ENCODE measurements at places on chromosomes 4 and X.
A peak's percentile ranks its signal among the peaks of the same experiment; 100 is the strongest.

- DNase-seq, result no peak
Measured at GRCh38 chr4:37431417-37431743, 186.8 kb downstream of the NWD2 start.

- no peak for DNase-seq
Measured at GRCh38 chrX:41291309-41291708, 42.7 kb upstream of the DDX3X start.

DNA sequence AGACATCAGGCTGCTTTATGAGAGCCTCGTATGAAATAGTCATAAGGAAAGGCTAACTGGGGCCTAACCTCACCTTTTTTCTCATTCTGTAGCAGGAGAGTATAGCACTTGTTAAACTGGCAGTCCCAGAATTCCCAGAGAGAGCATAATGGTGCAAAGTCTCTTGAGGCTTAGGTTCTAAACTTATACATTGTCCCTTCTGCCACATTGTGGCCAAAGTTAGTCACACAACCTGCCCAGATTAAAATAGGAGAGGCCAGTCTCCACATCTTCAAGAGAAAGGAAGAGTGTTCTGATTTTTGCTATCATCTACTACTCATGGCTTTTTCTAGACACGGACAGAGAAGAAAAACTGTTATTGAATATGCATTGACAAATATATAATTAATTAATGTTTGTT is 1588.9 kb upstream of the PCDH7 start:
- no peak for DNase-seq

DNA sequence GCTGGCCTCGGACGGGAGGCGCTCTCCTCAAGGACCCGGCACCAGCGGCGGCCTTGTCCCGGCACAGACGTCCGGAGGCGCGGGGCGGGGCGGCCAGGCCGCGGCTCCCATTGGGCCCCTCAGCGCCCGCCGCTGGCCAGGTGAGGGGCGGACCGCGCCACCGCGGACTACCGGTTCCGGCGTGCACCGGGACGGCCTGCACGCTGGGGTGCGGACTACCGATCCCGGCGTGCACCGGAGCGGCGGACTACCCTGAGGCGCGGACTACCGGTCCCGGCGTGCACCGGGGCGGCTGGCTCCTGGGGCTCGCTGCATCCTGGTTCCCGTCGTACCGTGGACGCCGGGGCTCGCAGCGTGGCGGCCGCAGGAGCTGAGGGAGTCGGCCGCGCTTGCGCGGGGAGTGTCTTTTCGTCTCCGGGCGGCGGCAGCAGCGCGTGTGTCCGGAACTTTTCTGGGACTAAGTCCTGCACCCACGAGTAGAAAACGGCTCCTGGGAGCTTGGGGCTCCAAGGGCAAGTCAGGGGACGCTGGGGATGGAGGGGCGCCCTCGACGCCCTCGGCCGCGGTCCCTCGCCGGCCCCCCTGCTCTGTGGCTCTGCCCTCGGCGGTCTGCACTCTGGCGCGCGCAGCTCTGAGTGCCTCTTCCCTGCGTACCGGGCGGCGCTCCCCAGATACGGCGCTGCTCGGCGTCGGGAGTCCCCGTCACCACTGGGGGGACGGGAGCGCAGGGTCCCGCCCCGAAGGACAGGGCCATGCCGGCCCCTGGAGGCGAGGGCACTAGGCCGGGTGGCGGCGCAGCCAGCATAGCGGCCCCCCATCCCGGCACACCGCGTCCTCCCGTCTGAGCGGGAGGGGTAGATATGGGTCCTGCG is at the start of gene LETM1:
TSS of gene LETM1 (minus strand) at position 86 of the 872 bp plus-strand sequence. CDS start 206 bp downstream, outside the sequence.
- peak; percentile 91 for DNase-seq

GRCh38 chrX:136198678-136199243 is 51.4 kb downstream of the FHL1 start:
- DNase-seq, result no peak

DNA sequence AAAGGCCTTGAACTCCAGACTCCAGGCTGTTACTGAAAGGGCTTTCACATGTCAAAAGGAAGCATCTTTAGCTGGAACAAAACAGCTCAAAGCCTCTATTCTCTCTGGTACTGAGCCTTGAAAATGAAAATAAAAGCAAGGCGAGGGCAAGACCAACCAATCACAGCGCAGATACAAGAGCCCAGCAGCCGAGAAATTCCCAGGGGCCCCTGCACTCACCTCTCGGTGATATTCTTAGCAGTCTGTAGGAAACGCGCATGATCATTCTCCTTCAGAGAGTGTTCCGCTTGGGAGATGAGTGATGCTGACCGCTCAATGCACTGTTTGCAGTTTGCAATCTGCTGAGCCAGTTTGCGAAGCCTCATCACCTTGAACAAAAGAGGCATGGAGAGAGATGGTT is 138.1 kb downstream of the MID1 start:
- DNase-seq, result no peak

DNA sequence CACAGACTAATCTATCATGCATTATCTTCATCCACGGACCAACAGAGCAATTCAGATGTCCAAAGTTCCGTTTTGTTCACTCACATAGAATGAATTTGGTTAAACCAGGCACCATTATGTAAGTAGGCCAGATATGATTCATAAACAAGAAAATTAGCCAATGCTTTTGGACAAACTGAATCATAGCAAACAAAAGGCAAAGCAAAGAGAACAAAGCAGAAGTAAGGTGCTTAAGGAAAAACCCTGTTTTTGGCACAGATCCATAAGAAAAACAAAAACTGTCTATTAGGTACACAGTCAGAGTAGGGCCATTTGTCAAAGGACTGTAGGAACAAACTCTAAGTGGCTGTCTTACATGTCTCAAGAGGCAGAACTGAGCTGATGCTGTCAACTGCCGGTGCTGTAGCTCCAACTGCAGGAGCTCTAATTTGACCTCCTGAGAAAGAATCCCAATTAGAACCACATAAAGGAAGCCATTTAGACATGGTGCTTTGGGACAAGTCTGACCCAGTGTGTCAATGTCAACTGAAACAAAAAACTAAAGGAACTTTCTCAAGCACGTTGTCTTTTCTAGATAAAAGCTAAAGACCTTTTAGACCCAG is 146.7 kb downstream of the COL25A1 start:
- DNase-seq, result no peak

DNA sequence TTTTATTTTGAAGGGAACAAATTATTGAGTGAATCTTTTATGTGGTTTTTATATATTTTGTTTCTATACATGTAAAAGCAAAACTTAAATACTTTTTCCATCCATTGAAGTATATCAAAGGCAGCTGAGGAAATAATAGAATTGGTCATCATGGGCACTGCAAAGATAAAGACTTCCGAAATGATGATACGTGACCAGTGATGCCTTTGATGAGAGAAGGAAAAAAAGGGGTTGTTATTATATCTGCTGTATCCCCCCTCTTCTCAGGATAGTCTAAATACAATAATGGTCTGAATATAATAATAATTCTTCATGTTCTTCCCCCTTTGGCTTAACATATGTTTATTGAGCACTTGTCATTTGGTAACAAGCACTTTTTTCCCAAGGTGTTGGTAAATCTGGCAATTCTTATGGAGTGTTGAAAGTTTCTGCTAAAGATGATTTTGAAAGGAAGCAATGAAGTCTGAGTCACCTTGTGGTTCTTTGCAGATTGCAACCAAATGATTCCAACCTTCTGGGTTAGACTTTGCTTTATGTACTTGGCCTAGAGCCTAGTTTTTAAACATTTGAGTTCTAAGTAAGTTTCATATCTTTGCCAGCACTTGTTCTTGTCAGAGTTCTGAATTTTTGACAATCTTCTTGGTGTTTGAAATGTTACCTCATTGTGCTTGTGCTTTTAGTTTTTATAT is 60.8 kb downstream of the USP9X start:
- no peak for DNase-seq

DNA sequence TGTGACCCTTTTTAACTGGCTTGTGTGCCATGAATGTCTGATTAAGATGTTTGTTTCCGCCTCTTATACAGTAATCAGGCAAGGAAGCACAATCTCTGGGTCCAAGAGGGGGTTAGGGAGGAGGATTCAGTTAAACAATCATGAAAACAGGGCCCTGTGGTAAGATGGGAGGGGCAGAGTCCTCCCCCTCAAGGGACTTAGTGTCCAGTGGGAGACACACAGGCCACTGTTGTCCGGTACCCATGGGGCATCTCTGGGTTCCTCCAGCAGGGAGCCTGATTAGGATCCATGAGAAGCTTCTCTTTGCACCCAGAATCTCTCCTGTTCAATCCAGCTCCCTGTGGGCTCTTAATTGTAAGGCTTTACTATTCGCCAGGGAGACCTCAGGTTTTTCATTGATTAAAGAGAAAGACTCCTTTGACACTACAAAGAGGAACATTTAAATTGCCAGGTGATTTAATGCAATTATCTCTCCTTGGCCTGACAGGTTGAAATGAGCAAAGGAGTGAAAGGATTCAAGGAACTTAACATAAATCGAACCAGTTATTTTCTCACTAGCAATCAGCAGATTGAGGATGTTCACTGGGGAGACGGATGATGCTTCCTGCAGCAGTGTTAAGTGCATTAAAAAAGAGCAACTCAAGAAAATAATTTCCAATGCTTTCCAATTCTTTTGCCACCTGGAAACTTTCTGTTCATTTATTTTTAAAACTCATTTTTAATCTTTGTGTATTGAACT is 225.4 kb downstream of the PTTG2 start:
- DNase-seq, result no peak

DNA sequence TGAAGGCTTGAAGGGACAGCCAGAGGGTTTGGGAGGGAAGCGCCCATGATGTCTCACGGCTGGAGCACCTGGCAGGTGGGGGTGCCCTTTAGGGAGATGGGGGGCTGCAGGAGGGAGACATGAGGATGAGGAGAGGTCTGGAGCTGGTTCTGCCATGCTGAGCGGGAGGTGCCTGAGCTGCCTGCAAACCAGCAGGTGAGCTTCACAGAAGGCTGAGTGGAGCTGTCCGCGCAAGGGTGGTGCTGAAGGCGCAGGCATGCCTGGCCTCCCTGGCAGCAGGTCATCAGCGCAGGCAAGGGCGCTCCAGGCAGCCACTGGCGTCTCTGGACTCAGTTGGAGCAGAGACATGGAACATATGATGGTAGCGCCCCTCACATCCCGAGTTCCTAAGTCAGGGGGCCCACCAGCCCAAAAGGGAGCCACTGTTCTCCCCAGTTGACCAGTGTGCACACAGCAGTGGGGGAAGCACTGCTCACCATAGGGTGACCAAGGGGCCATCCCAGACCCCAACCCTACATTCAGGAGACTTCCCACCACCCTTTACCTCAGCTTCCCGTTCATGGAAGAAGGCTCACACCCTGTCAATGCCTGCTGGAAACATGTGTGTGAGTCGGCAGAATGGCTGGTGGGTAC is 25.8 kb downstream of the ADRA2C start:
- no peak for DNase-seq

DNA sequence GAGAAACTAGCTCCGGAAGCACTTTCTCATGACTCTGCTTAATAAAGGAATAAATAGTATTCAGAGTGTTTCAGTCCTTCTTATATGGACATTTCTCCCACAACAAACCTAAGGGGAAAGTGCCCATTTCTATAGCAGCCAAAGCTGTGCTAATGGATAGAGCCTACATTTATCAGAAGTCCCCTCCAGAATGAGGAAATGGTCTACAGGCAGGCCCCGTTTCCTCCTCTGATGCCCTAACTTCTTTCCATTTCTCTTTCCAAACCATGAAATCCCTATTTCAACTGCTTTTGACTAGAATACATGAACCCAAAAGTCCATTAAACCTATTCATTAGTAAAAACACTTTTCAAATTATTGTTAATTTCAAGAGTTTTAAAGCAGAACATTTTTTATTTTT is 4.5 kb downstream of the ACSL1 start:
- DNase-seq, result no peak

DNA sequence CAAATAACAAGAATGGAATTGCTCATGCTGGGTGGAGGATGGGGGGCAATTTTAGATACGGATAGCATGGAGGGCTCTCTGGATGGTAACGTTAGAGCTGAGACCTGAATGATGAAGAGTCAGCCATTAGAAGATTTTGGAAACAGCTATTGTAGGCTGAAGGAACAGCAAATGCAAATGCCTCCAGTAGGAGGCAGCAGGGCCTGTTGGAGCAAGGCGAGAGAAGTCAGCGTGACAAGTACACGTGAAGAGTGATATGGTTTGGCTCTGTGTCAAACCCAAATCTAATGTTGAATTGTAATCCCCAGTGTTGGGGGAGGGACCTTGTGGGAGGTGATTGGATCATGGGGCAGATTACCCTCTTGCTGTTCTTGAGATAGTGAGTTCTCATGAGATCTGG is 59.3 kb upstream of the SOD3 start:
- DNase-seq, result no peak

DNA sequence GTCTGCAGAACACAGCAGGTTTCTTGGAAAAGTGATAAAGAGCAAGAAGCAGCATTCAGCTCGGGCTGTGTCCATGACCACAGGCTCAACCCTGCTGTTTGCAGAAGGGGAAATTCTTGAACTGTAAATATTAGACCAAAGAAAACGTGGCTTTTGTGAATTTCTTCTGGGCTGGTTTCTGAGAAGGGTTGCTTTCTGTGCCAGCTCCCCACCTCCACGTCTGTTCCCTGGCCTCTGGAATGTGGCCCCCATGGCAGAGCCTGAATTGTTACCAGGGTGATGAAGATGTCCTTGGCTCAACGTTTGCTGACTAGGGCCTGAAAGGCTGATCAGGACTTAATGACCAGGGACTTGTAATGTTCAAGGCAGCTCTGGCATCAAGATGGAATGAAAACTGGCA is 116.0 kb downstream of the CPEB2 start:
- no peak for DNase-seq

GRCh38 chrX:9189286-9189685 is 155.4 kb upstream of the FAM9B start:
- DNase-seq, result no peak

- no peak for DNase-seq
Measured at GRCh38 chr4:42710761-42711160, 53.9 kb upstream of the ATP8A1 start.

GRCh38 chr4:149882251-149882650 is 66.6 kb upstream of the IQCM start:
- DNase-seq, result no peak

DNA sequence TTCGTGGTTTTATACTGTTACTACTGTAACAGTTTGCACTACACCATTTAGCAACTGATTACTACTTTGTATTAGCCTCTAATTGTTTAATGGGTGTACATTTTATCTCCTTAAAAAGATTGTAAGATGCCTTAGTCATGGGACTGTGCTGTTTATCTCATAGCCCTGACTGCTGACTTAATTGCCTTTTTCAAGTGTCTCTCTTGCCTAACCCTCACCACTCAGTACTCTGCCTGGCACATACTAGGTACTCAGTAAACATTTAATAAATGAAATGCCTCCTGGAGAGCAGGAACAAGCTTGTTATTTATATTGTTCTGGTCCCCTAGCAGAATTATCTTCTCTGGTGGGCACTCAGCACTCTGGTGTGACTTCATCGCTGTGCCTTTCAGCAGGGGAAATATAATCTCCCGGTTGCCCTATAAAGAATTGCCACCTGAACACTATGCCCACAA is 1.7 kb upstream of the STIM2 start:
- no peak for DNase-seq

GRCh38 chrX:258291-259040 is 22.7 kb upstream of the PLCXD1 start:
- no peak for DNase-seq

DNA sequence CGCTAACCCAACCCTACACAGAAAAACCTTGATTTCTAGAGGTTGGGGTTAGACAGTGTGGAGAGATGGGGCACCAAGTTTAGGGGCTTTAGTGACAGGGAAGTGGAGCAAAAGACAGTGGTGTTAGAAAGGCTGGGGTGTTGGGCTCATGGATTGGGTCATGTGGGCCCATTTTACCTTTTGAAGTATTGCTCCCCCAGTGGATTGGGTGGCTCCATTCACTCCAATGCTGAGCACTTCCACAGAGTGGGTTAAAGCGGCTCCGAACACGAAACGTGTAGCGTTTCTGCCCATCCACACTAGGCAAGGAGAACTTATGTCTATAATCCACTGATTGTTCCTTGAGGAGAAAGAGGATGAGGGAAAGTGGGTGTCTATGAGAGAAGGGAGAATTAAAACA is 2.3 kb downstream of the IL2RG start:
- DNase-seq, result no peak

GRCh38 chr4:22514001-22514400 is 1.9 kb downstream of the ADGRA3 start:
- DNase-seq, result no peak
